ENCODE measurements at places on chromosomes 2 and 18. TPM values are rescaled to one million over a fixed set of nuclear protein-coding genes. Genes with fewer than 3 reads are reported as not detected.
A peak's percentile ranks its signal among the peaks of the same experiment; 100 is the strongest.

The PXDN gene
- total RNA-seq, result 9.2 TPM

DNA sequence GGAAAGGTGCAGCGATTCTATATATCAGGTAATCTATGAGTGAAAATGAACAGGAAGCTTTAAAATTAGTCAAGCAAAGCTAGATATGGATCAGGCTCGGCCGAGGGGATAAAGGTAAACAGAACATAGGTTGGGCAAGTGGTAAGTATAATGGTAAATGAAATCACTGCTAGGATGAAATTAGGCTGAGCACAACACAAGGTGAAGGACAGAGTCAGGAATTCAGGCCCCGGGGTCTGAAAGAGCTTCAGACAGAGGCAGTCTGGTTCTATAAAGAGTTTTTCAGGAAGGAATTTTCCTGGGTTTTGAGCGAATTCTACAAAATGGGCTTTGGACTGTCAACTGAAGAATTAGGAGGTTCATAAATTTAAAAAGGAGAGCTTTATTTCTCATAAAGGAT, 513.2 kb upstream of the CDH2 start:
- no peak for DNase-seq
- H3K4me1 ChIP-seq, result no peaks in the 10 kb centered on the region
- H3K27me3 ChIP-seq, result no peaks in the 10 kb centered on the region
- no peak overlapping the region for H3K4me3 ChIP-seq

DNA sequence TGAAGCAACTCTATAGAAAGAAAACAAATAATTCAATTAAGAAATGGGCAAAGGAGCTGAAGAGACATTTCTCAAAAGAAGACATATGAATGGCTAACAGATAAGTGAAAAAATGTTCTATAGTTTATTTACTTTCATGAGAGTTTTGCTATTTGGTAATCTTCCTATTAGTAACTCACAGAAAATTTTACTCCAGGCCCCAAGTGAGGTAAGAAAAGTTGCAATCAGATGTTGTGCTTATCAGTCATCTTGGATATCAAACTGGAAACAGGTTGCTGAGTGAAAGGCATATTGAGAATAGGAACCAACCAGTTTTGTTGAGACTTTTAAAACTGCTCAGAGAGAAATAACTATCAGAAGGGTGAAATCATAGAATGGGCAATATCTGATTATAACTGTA, 1179.0 kb upstream of the ACVR2A start:
- no peak overlapping the region for H3K4me3 ChIP-seq
- H3K4me1 ChIP-seq, result no peaks in the 10 kb centered on the region
- H3K27me3 ChIP-seq, result no peaks in the 10 kb centered on the region
- H3K36me3 ChIP-seq, result no peaks in the 10 kb centered on the region
- no peak for DNase-seq

GRCh38 chr2:115552726-115553125, 1110.3 kb downstream of the DPP10 start:
- no peaks in the 10 kb centered on the region for H3K36me3 ChIP-seq
- no peaks in the 10 kb centered on the region for H3K27me3 ChIP-seq
- H3K4me3 ChIP-seq, result no peak overlapping the region
- no peak for DNase-seq
- no peak overlapping the region for H3K27ac ChIP-seq

GRCh38 chr2:159032146-159032545, 63.7 kb downstream of the TANC1 start:
- no peak overlapping the region for H3K4me3 ChIP-seq
- peaks cover 21% of the 10 kb centered on the region for H3K4me1 ChIP-seq
- DNase-seq, result no peak
- no peaks in the 10 kb centered on the region for H3K36me3 ChIP-seq

GRCh38 chr18:69626643-69627242, 226.1 kb downstream of the DOK6 start:
- H3K27me3 ChIP-seq, result no peaks in the 10 kb centered on the region
- H3K27ac ChIP-seq, result no peak overlapping the region
- no peak overlapping the region for H3K4me3 ChIP-seq
- H3K4me1 ChIP-seq, result no peaks in the 10 kb centered on the region
- no peaks in the 10 kb centered on the region for H3K36me3 ChIP-seq

DNA sequence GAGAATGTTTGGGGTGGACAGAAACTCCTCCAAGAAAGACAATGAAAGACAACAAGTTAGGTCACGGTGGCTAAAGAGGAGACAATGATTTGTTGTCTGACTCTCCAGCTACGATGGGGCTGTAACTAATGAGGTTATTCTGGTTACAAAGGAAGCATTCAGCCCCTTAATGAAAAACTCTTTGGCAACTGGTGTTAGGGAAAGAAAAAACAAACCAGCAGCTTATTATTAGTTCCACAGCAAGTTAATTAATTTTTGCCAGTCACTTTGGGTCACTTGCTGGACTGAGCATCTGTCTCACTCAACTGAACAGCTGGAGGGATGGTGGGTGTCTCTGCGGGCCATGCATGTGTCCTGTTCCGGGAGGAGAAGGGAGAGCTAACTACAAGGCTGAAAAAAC, 263.7 kb downstream of the ALK start:
- H3K27me3 ChIP-seq, result no peaks in the 10 kb centered on the region
- no peaks in the 10 kb centered on the region for H3K4me1 ChIP-seq
- no peaks in the 10 kb centered on the region for H3K36me3 ChIP-seq
- no peak overlapping the region for H3K4me3 ChIP-seq
- DNase-seq, result no peak
- no peak overlapping the region for H3K27ac ChIP-seq

DNA sequence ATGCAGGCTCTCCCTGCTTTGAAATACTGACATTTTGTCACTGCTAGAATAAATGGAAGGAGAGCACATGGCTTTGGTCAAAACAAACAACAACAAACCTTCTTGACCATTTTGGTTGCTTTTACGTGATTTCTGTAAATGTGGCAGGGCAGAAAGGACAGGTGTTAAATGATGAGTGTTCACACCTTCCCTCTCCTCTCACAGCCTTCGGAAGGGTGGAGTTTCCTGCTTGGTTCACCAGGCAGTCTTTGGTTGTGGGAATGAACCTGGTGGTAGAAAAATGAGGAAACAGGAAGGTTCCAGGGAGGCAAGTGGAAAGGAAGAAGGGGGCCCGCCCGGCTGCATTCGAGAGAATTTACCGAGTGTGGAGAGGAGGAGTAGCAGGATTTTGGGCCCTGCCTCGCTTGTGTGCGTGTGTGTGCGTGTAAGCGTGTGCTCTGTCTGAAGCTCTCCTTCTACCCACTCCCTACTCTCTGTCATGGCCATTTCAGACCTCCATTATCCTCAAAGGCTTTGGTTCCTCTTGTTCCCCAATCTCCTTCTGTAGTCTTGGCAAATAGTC, 23.7 kb upstream of the SPP2 start:
- no peak overlapping the region for H3K4me3 ChIP-seq
- H3K36me3 ChIP-seq, result no peaks in the 10 kb centered on the region
- H3K27ac ChIP-seq, result no peak overlapping the region
- no peak for DNase-seq

The PNPT1 gene
- 17.6 TPM for total RNA-seq

The LIMS3 gene
- total RNA-seq, result 1.9 TPM

DNA sequence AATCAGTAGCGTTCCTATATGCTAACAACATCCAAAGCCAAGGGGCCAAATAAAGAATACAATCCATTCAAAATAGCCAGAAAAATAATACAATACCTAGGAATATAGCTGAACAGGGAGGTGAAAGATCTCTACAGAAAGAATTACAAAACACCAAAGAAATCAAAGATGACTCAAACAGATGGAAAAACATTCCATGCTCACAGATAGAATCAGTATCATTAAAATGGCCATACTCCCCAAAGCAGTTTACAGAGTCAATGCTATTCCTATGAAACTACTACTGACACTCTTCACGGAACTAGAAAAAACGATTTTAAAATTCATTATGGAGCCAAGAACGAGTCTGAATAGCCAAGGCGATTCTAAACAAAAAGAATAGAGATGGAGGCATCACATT, 57.4 kb downstream of the CCBE1 start:
- DNase-seq, result no peak
- H3K4me3 ChIP-seq, result no peak overlapping the region
- no peaks in the 10 kb centered on the region for H3K36me3 ChIP-seq
- H3K27me3 ChIP-seq, result no peaks in the 10 kb centered on the region
- H3K4me1 ChIP-seq, result no peaks in the 10 kb centered on the region
- no peak overlapping the region for H3K27ac ChIP-seq

DNA sequence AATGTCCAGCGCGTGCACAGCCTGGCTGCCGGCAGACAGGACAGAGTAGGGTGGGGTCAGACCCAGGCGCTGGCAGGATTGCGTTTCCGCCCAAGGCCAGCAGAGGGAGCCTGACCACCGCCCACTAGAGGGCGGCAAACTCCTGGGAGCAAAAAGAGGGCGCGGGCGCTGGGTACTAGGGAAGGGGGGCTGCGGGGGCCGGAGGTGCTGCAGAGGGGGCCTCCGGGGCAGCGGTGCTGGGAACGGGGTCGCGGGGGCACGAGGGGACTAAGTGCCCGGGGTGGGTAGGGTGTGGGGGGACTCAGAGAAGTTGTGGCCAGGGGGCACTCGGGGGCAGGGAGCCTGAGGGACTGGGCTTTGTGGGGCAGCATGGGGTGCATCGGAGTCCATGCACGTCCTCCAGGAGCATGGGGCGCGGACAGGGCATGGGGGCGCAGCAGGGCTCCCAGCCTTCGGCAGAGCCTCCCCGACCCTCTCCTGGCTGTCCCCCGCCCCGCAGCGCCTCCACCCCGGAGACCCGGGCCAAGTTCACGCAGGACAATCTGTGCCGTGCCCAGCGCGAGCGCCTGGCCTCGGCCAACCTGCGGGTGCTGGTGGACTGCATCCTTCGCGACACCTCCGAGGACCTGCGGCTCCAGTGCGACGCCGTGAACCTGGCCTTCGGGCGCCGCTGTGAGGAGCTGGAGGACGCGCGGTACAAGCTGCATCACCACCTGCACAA, 3.2 kb downstream of the TEKT4 start:
- no peaks in the 10 kb centered on the region for H3K4me1 ChIP-seq
- no peaks in the 10 kb centered on the region for H3K36me3 ChIP-seq
- no peaks in the 10 kb centered on the region for H3K27me3 ChIP-seq
- peak; percentile 41 for DNase-seq

The GREB1 gene
- 5.5 TPM for total RNA-seq

GRCh38 chr18:22564036-22564435, 146.3 kb upstream of the CTAGE1 start:
- H3K36me3 ChIP-seq, result no peaks in the 10 kb centered on the region
- DNase-seq, result no peak
- H3K4me3 ChIP-seq, result no peak overlapping the region
- H3K27me3 ChIP-seq, result no peaks in the 10 kb centered on the region
- peaks cover 4% of the 10 kb centered on the region for H3K4me1 ChIP-seq

The DYNC1I2 gene
- total RNA-seq, result 27.8 TPM

Data from pancreas (tissue), 10 donors.